MCF 10A (cell line): ENCODE measurements at places on chromosomes 11 and 22.
A peak's percentile ranks its signal among the peaks of the same experiment; 100 is the strongest.

GRCh38 chr11:92981508-92982043 lies 12.1 kb downstream of the MTNR1B start:
- DNase-seq: no peak

GRCh38 chr11:2990617-2991451 lies 1.3 kb downstream of the NAP1L4 start:
- DNase-seq: peak; percentile 51

- peak; percentile 80 for DNase-seq
Observed at GRCh38 chr11:43508511-43508918, 149.8 kb downstream of the TTC17 start.

DNA sequence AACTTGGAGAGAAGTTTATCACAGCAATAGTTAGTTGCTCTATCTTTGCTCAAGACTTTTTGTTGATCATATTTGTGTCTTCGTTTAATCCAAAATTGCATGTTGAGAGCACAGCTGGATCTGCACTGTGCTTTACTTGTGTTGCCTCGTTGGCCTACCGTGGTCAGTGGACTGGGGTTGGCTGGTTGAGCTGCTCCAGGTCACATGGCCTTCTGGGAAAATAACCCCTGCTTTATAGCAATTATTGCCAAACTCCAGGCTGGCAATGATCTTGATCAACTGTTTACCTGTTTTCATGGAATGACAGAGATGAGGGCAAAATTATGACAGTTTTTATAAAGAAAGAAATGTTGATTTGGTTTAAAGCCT lies 5.7 kb upstream of the PLET1 start:
- DNase-seq: no peak

- DNase-seq: no peak
Observed at GRCh38 chr11:130527636-130528297, 79.3 kb downstream of the ADAMTS15 start.

- DNase-seq: peak; percentile 69
Observed at GRCh38 chr11:118916842-118917388, 8.8 kb downstream of the BCL9L start.

GRCh38 chr11:44957040-44957515 lies 6.4 kb upstream of the TP53I11 start:
- no peak for DNase-seq

GRCh38 chr11:45959851-45960250 lies 37.4 kb downstream of the LARGE2 start:
- DNase-seq: no peak

- DNase-seq: no peak
Observed at GRCh38 chr11:134719397-134719796, 307.4 kb upstream of the B3GAT1 start.

- DNase-seq: no peak
Observed at GRCh38 chr22:41530890-41531714, 13.2 kb downstream of the POLR3H start.

- DNase-seq: no peak
Observed at GRCh38 chr11:82845356-82846353, 54.6 kb downstream of the PRCP start.

- DNase-seq: no peak
Observed at GRCh38 chr11:103543456-103543855, 434.2 kb downstream of the DYNC2H1 start.

GRCh38 chr11:35878741-35879140 lies 65.1 kb upstream of the LDLRAD3 start:
- no peak for DNase-seq

- no peak for DNase-seq
Observed at GRCh38 chr11:83459798-83460197, 173.6 kb upstream of the CCDC90B start.

- DNase-seq: no peak
Observed at GRCh38 chr11:105811242-105811641, 201.4 kb downstream of the GRIA4 start.

GRCh38 chr11:133895551-133895950 lies 50.2 kb upstream of the SPATA19 start:
- no peak for DNase-seq

- DNase-seq: peak; percentile 19
Observed at GRCh38 chr11:65496304-65497140, 2.3 kb upstream of the MALAT1 start.

DNA sequence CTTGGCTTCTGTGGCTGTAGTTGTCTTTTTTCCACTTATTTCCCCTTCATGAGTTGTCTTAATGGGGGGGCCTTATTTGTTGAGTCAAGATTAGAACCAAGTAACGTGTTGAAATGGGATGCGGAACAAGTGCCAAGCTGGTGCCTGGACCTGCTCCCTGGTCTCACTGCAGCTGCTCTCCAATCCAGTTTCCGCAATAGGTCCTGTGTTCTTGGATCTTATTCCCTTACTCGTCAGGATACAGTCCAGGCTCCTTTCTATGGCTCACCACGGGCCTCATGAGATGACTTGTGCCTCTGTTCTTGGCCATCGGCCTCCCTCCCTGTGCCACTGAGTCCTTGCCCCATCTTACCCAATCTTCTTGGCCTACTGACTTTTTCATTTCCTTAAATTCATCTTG lies 159.6 kb upstream of the CADM1 start:
- no peak for DNase-seq

DNA sequence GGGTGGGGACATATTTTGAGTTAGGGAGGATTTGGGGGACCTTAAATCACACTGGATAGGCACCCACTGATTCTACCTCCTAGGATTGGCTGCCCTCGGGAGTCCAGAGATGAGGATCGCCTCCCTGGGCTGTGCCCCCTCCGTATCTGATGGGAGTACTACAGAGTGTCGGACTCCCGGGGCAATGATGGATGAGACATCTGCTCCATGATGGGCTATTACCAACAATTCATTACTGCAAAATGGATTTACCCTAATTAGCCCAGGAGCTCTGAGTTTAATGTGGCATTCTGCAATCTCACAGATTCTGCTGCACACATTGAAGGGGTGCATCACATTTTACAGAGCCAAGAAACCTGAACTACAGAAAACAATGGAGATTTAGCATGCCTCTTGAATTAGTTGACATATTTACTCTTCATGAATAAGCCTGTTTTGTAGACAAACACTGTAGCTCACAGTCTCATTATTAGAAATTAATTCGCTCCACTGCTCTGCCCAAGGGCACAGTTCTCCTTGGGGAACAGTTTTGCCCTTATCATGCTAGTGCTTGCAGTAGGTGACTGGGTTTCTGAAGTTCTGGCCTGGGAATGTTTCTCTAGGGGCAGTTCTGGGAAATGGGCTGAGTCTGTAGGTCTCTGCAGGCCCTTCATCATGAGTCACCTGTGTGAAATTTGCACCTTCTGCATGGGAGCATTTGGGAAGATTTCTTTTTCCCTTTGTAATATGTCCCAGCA lies 217.1 kb upstream of the PLET1 start:
- peak; percentile 32 for DNase-seq

- DNase-seq: peak; percentile 82
Observed at GRCh38 chr22:23182309-23183060, 2.2 kb downstream of the BCR start.

GRCh38 chr11:124285610-124286344 lies 28.0 kb downstream of the OR8D1 start:
- peak; percentile 84 for DNase-seq

DNA sequence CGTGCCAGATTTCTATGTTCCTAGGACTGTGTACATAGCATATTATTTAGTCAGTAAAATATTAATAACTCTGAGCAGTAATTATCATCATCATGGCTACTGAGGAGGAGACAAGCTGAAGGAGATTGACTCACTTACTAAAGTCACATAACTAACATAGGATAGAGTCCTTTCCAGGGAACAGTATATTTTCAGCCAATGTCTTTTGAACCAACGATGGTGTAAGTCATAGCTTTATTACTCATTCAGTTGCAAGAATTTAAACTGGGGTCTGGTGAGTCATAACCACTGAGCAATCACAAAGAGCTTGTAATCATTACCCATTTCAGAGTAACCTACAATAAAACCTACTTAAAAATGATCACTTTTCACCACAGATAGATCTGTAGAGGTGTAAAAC lies 1564.8 kb upstream of the TENM4 start:
- DNase-seq: peak; percentile 88

- DNase-seq: peak; percentile 47
Observed at GRCh38 chr11:62725646-62726045, 1.6 kb downstream of the HNRNPUL2 start.

- DNase-seq: no peak
Observed at GRCh38 chr11:126459691-126460281, 104.3 kb downstream of the ST3GAL4 start.

DNA sequence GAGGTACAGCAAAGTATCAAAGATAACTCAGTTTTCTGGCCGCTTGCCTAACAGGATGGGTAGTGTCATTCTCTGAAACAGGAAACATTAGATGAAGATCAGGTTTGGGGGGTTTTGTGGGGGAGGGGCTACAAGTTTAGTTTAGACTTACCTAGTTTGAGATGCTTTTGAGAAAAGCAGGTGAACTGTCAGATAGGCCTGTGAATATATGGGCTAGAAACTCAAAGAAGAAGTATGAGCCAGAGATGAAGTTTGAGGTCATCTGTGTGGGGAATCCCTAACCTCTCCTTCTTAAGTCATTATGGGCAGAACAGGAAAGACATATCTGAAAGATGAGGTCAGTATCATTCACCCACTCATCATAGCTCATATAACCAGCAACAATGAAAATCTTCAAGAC lies 11.9 kb downstream of the HOATZ start:
- no peak for DNase-seq

GRCh38 chr11:99614352-99614751 lies 593.6 kb downstream of the CNTN5 start:
- DNase-seq: no peak

DNA sequence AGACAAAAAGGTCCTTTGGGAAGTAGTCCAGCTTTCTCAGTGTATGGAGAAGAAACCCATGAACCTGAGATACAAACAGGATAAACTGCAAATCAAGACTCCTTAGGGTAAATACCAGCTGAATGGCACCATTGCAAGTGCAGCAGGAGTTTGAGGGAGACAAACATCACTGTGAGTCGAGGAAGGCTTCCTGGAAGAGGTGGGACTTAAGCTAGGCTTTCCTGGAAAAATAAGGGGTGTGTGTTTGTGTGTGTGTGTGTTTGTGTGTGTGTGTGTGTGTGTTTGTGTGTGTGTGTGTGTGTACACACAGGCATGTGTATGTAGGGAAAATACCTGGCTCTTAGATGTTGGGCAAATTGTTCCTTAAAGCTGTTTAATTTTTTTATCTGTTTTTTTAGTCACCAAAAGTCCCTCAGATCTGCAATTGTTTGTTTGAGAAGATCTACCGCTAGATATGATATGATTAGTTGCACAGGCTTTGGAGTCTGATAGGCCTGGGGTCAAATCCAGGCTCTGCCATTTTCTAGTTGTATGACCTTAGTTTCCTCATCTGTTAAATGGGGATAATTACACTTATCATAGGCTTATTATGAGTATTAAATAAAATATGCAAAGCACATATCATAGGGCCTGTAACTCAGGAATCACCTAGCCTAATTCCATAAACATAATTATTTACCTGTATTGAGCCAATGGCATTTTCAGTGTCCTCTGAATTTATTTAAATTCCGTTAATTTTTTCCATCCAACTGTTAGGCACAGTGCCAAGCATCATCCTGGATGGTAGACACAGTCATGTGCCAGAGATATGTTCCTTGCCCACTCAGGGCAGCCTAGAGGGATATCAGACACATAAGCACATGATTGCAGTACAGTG lies 85.6 kb upstream of the EED start:
- no peak for DNase-seq

DNA sequence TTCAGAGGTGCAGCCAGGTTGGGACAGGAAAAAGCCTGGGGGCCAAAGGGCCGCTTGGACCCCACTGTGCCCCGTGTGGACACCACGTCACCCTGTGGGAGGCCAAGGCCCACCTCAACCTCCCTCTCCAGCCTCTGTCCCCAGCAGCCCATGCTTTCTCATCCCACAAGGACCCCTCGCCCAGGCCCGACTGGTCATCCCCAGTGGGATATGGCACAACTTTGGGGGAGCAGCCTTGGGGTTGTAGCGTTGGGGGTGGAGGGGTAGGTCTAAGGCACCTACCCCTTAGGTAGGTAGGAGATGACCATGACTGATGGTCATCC lies 44.0 kb downstream of the IGF2 start:
- no peak for DNase-seq

DNA sequence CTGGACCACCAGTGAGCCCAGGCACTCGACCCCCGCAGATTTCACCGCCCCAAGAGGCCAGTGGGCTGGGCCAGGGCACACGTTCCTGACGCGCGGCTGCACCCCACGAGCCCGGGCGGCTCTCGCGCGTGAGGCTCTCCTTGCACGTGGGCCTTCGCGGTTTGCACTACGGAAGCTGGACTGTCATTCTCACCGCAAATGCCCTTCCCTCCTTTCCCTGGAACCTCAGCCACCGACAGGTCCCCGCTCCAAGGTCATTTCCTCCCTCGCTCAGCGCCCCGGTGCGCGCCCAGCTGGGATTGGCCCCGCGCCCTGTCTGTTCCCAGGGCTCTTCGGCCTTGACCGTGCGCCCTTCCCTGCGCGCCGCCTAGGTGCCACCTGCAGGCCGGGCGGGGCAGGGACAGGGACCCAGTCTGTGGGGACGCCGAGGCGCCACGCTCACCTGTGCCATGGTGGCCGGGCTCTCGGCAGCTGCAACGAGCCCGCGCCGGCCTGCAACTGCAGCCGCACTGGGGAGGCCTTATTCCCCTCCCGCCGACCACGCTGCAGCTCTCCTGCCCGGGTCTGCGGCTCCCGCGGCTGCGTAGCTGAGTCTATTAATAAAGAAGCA lies 2.1 kb upstream of the CPT1A start:
- peak; percentile 80 for DNase-seq

DNA sequence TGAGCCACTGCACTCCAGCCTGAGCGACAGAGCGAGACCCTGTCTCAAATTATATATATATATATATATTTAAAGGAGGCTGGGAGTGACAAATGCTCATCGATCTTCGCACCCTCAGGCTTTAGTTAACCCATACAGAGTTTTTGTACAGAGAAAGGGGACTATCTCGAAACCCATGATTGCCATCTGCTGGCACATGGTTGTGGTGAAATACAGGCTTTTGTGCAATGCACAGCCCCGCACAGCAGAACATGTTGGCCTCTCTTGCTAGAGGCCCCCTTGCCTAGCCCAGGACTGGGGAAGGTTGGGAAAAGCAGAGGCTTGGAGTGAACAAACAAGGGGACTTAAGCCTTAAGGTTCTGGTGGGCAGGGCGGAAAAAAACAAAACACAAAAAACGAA lies 3.6 kb downstream of the MYBPC3 start:
- peak; percentile 47 for DNase-seq

- DNase-seq: no peak
Observed at GRCh38 chr11:68651985-68652682, 32.2 kb upstream of the GAL start.

DNA sequence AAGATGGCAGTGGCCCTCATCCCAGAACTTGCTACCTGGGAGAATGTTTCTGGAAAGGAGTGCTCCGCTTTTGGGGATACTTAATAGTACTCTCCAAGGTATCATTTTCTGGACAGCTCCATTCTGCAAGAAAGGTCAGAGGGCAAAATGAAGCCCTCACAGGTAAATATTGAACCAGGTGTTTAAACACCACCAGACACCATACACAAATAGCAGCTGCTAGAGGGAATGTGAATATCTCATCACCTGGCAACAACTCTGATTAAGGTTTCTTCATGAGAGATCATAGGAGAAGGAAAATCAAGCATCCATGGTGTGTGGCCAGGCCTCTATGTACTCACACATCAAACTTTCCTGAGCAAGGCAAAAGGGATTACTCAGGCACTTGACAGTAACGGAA lies 226.1 kb upstream of the FAT3 start:
- DNase-seq: no peak
